ENCODE measurements at places on chromosomes 2 and 18.

GRCh38 chr2:171595456-171595855 is 73.2 kb downstream of the CYBRD1 start:
- DNase-seq, result no peak

- DNase-seq, result no peak
Measured at GRCh38 chr2:121561617-121562268, 31.1 kb downstream of the RNU4ATAC start.

DNA sequence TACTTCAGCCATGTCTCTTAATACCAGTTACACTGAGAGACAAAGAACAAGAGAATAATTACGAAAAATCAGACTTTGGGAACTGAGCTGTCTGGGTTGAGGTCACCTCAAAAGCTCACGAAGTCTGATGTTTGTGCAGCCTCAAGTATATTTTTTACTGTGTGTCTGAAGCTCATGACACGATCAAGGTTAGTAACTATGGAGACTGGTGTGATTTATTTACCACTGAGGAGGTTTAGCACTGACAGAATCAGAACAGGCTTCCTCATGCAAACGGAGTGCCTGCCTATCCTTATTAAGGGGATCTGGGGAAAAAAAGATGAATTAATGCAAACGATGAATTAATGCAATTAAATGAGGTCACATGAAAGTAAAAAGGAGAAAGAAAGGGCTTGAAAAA is 61.1 kb upstream of the RAPH1 start:
- no peak for DNase-seq

- DNase-seq, result no peak
Measured at GRCh38 chr2:60053791-60054190, 499.7 kb downstream of the BCL11A start.

GRCh38 chr2:208064220-208064961 is 39.1 kb upstream of the PLEKHM3 start:
- DNase-seq, result no peak

DNA sequence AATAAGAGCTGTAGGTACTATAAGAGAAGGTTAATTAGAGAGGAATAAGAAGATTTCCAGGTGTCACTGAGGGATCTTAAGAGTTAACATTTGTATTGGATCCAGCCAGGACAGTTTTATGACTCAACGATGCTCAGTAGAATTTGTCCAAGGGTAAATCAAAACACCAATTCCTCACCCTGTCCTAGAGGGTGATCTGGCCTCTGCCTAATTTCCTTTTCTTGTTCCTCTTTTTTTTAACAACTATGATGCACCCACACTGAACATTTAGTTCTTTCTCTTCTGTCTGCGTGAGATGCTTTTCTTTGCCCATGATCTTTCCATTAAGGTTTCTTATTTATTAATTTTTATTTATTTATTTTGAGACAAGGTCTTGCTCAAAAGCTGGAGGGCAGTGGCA is 92.0 kb downstream of the PMS1 start:
- no peak for DNase-seq

- no peak for DNase-seq
Measured at GRCh38 chr2:233210843-233211547, 40.5 kb upstream of the ATG16L1 start.

GRCh38 chr2:121234791-121235190 is 50.2 kb downstream of the TFCP2L1 start:
- no peak for DNase-seq

GRCh38 chr2:236049981-236050380 is 118.2 kb downstream of the GBX2 start:
- DNase-seq, result no peak

- DNase-seq, result no peak
Measured at GRCh38 chr2:61434314-61434713, 36.6 kb downstream of the USP34 start.

DNA sequence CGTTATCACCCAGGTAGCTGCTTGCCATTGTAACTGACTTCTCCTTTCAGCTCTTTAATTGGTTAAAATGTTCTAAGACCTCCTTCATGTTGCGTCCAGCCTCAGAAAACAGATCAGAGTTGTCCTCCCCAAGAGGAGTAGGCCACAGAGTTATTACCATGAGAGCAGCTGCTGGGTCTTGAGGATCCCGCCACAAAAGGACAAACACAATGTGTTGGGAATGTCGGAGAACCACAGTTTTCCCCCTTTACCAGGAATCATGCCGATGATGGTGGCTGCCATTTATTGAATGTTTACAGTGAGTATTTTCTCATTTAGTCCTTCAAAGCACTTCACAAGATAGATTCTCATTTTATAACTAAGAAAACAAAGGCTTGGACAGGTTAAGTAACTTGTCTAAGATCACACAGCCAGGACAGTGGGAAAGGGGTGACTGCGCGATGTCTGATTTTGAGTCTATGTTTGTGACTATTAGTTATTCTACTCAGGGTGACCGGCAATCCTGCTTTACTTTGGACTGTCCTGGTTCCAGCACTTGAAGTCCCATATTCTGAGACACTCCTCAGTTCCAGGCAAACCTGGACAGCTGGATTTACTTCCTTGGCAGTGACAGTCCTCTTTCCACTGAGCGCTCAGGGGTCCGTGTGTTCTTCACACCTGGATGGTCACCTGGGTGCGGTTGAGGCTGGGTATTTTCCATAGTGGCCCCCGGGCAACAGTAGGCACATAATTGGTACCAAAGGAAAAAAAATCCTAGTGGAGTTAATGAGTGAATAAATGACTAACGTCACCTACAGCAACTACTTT is 93.6 kb downstream of the LIPG start:
- no peak for DNase-seq

DNA sequence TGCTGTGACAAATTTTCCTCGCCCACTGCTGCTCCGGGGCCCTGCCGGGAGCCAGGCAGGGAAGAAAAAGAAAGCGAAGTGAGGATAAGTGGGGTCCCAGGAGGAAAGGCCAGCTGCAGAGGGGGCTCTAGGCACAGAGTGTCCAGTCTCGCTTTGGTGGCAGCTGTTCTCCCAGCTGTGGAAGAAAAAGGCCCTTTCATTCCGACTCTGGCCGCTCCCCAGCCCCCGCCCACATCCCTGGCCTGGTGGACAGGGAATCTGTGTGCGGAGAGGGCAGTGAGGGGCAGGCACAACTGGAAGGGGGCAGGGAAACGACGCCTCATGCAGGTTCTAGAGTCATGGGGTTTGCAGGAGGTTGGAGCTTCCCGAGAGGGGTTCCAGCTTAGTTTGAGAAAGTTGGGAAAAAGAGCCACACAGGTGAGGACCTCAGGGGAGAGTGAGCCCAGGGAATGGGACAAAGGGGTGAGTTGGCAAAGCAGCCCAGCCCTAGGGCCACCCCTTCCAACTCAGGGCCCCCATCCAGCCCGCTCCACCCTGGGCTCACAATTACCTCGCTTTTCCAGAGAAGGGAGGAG is 1.8 kb downstream of the RTKN start:
- DNase-seq, result no peak

DNA sequence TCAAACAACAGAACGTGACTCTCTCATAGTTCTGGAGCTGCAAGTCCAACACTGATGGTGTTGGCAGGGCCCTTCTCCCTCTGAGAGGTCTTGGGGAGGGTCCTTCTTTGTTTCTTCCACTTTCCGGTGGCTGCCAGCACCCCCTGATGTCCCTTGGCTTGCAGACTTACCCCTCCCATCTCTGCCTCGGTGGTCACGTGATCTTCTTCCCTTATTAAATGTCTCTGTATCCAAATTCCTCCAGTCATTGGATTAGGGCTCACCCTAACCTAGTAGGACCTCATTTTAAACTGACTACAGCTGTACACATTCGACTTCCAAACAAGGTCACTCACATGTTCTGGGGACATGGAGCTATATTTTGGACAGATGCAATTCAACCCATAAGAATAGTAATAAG is 780.6 kb upstream of the SALL3 start:
- DNase-seq, result no peak

- no peak for DNase-seq
Measured at GRCh38 chr2:37499113-37499512, 154.7 kb downstream of the QPCT start.

DNA sequence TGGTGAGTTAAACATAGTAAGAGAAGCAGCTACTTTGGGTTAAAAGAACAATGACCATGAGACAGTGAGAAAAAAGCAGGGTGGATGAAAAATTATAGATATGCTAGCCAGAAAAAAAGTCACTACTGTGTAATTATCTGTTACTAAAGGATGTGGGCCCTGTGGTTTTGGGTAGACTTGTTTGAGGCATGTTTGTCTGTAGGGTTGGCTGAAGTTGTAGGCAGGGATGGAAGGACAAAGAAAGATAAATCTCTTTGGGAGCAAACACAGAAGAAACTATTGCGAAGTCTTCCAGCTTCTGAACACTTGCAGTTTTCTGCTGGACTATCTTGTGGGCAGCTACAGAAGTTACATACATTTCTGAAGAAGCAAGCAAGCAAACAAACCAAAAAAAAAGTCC is 28.2 kb downstream of the RND3 start:
- no peak for DNase-seq

GRCh38 chr2:232406556-232407310 is at the start of gene ALPG:
Gene ALPG, plus strand, starts transcription at chr2:232406844. Its CDS starts 51 bp downstream, at chr2:232406895.
- no peak for DNase-seq

GRCh38 chr18:72727038-72727655 is 140.6 kb downstream of the NETO1 start:
- no peak for DNase-seq

DNA sequence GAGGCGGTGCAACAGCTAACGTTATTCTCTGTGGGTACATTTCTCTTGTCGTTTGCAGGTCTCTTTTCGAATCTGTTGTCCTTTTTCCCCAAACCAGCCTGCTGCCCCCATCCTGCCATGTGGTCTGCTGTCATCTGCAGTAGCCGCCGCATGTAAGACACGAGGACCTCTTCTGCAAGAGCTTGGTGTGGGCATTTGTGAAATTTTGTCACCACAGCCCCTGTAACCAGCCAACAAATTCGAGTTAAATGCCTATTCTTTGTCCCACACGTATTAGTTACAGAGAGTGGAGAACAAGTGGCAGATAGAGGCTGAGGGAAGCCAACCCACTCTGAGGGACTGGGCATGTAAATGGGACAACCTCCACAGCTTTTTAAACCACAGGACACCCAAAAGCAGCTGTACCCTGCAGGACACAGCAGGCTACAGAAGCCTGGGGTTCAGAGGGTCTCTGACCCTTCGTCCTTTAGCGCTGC is 35.0 kb downstream of the ITGA6 start:
- DNase-seq, result no peak

DNA sequence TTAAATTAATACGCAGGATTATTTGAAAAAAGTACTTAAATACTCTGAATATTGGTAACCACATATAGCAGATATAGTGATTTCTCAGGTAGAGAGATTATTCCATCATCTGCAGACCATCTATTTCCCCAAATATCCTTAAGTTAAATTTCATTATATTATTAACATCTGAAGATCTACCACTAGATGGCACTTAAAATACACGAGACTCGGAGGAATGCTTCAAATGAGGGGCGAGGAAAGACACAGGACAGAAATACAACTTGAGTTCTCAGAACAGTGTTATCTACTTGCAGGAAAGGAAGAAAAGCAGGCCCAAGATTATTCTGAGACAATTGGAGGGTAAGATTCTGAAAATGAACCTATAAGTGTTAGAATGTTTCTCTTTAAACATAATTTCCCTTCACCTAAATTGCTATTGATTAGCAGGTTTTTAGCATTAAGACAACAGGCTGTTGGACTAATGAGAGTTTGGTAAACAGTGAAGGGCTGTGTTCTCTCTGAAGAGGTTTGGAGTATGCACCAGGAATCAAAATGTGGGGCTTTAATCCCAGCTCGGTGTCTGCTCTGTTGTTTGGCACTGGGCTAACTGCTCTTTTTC is 76.9 kb upstream of the GCFC2 start:
- peak; percentile 2 for DNase-seq

GRCh38 chr2:109459485-109459884 is 154.3 kb downstream of the SEPTIN10 start:
- no peak for DNase-seq

DNA sequence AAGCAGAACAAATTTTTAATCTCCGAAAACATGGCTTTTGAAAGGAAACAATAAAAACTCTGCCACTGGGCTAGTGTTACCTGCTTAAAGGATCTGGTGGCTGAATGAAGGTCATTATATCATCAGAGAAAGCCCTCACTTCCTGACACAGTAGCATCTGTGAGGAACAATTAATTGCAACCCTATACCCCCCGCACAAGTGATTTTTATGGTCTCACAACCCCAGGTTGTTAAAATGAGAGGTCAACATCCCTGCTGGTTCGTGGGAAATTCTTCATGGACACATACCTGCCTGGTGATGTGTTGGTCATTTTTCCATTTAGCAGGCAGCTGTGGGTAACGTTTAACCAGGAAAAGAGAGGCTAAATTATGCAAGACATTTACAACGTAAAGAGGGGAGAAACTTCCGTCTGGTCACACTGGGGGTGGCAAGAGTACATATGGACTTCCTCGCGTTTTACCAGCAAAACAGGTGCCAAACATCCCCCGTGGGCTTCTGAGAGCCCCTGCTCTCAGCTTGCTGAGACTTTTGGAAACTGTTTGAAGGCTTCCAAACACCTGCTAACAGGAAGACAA is 29.2 kb downstream of the NIFK start:
- DNase-seq, result no peak

- no peak for DNase-seq
Measured at GRCh38 chr2:1614564-1614963, 129.8 kb downstream of the PXDN start.

DNA sequence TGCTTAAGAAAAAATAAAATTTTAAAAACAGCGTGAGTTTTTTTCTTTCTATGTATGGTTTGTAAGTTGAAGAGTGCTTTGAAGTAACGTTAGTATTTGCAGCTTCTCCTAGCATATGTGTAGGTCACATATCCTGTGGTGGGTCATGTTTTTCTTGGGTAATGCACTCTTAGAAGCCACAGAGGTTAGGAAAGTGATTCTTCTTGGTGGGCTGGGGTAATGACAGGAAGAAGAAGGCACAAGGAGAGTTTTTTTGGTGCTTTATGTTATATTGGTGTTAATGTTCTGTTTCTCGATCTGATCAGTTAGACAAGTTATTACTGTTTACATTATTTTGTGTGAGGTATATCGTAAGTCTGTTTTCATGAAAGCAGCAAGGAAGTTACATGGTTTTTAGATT is 109.0 kb downstream of the ICA1L start:
- DNase-seq, result no peak

GRCh38 chr18:8657873-8658470 is 47.4 kb upstream of the MTCL1 start:
- DNase-seq, result peak; percentile 74

- DNase-seq, result peak; percentile 18
Measured at GRCh38 chr2:213995400-213996105, 415.3 kb upstream of the VWC2L start.

Data from NCI-H446 treated with DMSO at 0.1 percent for 48 hours (cell line).